ENCODE measurements at places on chromosomes 3 and 15.

DNA sequence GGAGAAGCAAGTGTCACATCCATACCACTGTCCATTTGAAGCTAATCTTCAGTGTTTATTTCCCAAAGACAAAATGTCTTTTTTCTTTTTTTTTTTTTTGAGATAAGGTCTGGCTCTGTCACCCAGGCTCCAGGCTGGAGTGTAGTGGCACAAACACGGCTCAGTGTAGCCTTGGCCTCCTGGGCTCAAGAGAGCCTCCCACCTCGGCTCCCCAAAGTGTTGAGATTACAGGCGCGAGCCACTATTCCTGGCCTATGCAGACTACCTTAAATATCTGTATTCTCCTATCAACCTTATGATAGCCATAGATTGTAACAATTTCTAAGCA, 27.7 kb upstream of the VPS33B start:
- DNase-seq = no peak

DNA sequence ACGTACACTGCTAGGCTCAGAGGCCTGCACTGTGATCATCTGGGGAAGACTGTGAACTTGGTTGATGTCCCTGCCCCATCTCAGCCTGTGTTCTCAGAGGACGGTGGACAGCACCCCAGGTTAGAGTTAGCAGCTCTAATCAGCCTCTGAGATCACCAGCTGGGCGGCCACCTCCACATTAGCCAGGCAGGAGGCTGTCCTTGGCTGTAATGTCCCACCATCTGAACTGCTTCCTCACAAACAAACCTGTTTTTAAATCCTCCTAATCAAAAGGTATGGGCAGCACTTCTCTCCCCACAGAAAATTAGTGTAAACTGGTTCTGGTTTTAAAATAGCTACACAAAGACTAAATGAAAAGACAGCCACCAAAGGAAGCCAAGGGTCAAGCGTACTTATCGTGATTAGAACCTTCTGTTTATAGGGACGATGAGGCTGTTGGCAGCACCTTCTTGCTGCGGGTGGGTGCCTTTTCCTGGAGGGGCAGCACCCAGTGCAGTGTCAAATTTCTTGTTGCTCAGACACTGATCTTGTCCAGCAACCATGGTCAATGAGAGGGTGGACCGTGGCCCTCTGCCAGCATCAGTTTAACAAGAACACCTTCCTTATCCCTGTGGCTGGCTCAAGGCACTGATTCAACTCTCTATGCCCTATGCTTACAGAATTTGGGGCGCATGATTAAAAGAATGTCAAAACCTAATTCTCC, 24.6 kb downstream of the ACSBG1 start:
- DNase-seq = no peak

DNA sequence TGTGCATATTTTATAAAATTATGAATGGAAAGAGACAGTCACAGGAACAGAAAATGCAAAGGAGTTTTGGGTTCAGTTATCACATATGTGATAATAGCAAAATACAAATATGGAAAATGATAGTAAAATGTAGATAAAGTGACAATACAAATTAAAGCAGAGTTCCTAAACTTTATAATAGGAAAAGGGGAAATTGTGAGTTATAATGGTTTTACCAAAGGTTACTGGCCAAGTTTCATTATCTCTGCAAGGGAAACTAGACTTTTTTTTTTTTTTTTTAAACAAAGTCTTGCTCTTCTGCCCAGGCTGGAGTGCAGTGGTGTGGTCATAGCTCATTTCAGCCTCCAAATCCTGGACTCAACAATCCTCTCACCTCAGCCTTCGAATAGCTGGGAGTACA, 228.7 kb upstream of the CGNL1 start:
- no peak for DNase-seq

DNA sequence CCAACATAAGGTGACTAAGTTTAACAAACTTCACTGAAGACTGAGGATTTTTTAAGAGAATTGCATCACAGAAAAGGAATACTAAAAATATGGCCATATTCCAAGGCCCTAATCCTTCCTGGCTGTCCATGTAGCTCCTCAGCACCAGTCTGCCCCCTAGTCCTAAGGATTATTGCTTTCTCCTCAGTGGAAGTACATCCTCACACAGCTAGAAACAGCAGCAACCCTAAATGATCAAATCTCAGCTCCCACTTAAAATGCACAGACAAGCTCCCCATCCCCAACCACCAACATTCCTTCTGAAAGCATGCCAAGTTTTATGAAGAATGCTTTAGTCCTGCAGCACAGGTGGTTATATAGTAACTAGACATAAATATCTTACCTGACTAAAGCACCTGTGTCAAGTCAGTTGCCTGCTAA, 14.7 kb downstream of the ST3GAL6 start:
- no peak for DNase-seq

- DNase-seq = no peak
These were observed 98.7 kb downstream of the PLCH1 start for GRCh38 chr3:155646128-155646527.

- DNase-seq = no peak
These were observed 136.4 kb downstream of the MAGI1 start for GRCh38 chr3:65902304-65902793.

DNA sequence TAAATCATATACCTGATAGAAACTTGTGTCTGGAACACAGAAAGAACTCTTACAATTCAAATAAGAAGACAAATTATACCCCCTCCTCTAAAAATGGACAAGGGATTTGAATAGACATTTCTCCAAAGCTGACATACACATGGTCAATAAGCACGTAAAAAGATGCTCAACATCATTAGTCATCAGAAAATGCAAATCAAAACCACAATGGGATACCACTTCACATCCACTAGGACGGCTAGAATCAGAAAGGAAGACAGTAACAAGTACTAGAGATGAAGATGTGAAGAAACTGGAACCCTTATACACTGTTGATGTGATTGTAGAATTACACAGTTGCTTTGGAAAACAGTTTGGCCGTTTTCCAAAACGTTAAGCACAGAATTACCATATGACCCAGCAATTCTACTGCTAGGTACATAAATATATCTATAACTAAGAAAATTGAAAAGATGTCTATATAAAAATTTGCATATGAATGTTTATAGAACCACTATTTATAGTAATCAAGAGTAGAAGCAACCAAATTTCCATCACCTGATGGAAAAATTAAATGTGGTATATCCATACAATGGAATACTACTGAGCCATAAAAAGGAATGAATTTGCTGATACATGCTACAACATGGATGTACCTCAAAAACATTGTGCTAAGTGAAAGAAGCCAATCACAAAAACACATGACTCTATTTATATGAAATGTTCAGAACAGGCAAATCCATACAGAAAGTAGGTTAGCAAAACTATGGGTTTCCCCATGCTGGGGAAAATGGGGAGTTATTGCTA, 60.8 kb downstream of the GREM1 start:
- no peak for DNase-seq

- no peak for DNase-seq
These were observed 837.0 kb upstream of the CFAP20DC start for GRCh38 chr3:59886790-59887189.

GRCh38 chr3:10180289-10180688, 15.6 kb downstream of the IRAK2 start:
- DNase-seq = no peak

DNA sequence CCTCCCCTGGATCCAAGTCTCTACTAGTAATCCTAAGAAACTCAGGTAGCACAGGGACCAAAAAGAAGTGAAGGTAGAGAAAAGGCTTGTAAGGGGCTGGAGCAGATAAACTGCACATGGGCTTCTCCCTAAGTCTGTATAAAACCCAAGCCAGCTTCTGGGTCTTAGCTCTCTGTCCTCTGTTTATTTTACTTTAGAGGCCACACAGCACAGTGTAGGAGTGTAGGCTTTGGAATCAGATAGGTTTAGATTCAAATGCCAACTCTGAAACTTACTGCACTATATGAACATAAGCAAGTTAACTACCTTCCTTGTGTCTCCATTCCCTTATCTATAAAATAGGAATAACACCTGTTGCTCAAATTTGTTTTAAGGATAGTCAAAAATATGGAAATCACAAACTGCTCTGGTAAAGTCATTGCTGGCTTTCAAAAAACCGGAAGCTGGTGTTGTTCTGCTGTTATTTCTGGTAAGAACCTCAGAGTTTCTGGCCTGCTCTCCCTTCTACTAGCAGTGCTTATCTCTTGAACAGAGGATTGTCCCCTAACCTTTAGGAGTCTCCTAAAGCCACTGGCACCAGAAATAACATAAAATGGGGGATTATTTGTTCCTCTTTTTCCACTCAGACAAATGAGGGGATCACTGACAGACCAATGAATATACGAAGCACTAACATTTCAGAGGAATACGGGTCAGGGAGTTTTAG, 33.8 kb downstream of the PIK3R4 start:
- no peak for DNase-seq

DNA sequence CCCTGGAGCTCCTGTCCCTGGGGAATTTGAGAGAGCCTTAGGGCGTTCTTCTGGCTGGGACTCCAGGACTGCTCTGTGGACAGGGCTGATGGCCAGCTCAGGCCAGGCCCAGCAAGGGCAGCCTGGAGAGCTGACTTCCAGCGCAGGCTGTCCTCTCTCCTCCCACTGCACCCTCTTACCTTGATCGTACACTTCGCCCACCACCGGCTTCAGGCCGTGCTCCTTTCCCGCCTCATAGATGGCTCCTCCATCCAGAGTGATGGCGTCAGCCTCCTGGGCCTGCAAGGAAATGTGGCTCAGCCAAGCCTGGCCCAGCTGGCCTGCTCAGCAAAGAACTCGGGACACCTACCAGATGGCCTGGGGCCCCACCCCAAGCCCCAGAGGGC, 3.1 kb downstream of the MELTF start:
- no peak for DNase-seq

GRCh38 chr15:40847223-40847961, 3.5 kb downstream of the SPINT1 start:
- no peak for DNase-seq

- no peak for DNase-seq
These were observed 126.8 kb upstream of the CLSTN2 start for GRCh38 chr3:139808201-139808600.

DNA sequence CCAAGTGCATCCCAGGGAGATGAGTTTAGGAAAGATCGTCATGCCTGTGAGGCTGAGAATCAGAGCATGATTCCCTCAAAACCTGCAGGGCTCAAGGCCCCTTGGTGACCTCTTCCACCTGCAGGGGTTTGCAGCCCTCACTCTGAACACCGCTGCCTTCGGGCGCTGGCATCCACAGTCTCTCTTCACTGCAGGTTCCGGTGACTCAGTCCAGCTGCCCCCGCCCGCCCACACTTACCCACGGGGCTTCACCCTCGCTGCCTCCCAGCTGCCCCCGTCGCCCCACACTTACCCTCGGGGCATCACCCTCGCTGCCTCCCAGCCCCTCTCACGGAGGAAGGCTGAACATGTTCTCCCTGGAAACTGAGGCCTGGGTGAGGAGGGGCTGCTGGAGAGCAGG, 277.1 kb downstream of the XXYLT1 start:
- DNase-seq = no peak

DNA sequence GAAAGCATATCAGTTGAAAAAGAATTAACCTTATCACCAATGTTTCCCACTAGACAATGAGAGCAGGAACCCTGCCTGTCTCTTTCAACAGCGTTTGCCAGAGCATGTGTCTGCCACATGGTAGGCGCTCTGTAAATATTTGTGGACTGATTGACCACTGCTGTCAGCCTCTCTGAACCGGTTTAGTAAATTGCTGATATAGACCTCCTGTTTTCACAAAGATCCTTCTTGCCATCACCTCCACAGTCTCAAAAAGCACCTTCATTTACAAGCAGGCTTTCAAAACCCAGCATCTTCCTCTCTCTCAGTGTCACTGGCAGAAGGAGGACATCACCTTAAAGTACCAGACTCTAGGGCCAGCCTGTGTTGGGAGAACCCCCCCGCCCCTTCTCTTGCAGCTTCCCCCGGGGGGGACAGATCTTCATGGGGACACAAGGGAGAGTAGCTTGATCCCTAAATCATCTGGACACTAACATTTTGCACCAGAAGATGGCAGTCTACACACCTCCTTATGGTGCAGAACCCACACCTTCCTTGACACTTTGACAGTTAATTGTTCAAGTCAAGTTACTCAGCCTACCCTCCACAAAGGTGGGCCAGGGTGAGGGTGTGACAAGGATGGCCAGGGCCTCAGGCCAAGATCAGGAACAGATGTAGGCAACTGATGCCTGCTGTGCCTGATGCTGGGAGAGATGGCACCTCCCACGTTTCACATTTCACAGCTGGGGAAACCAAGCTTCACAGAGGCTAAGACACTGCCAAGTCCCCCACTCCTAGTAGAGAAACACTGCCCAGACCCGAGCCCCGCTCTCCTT, 37.8 kb upstream of the USP3 start:
- peak; percentile 72 for DNase-seq

DNA sequence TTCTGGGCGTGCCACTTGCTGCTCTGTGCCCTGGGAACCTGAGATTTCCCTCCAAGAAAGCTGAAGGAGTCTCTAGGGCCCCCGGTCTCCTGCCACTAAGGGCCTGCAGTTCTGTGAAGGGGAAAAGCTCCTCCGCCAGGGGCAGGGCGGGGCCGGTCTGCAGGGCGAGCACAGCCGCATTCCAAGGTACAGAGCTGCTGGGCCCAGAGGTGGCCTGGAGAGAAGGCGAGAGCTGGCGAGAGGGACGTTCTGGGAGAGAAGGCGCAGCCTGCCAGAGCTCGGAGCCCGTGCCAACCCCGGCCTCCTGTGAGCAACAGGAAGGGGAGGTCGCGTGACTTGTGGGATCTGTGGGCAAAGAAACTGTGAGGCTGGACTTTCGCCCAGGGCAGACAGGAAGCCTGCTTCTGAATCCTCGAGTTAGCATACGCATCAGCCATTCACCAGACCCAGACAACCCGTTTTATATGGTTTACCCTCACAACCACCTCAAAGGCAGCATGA, 500.4 kb downstream of the SHQ1 start:
- DNase-seq = peak; percentile 54

DNA sequence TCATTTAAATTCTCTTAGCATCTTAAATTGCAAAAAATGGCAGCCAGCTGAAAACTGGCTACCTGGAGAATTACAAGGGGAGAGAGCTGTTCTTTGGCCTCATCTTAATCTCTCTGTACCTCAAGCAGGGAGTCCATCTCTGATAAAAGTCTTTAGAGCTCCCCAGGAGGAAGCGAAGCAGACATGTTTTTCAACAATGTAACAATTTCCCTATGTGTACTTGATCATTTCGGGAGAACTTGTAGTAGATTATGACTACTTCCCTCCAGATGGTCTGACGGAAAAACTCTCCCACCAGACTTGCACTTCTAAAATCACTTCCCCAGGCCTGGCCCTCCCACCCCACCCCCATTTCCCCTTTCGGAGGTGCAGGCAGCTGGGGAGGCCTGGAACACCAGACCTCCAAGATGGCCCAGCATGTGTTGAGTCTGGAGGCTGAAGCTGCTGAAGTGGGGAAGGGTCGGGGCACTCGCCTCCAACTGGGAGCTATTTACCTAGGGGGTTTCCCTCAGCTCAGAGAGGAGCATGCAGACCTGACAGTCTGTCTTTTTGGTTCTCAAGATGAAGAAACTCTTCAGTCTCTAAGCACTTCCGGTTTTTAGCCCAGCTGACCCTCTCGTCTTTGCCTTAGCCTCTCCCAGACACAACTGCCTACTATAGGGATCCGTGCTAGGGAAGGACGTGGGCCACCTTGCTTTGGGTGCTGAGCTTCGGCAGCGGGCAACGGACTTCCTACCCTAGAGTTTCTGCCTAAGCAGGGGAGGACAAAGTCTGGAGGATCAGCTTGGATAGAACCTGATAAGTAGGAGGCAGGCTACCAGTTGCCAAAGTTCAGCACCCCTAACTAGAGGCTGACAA, 164.0 kb upstream of the TBL1XR1 start:
- DNase-seq = no peak

GRCh38 chr15:71788646-71789579, 21.4 kb upstream of the NR2E3 start:
- DNase-seq = no peak
